Astrocyte (in vitro differentiated cells and primary cell): ENCODE measurements at places on chromosomes 2 and 18.

DNA sequence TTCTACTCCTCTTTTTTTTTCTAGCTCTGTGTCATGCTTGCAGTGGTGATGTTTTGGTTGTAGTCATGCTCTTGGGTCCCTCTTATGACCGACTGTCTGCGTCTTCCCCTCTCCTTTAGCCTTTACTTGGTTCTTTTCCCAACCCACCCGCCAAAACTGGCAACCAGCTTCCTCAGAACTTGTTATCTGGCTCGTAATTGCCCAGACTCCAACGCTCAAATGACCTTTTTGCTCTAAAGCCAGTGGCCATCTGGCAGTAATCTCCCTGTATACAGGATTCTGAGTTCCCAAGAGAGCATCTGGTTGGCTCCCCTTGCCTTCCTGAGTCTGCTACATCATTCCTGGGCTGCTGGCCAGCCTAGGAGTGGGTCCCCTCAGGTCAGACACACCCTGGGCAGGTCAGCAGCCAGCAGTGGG is 147.2 kb downstream of the MGAT5 start:
- DNase-seq: no peak

DNA sequence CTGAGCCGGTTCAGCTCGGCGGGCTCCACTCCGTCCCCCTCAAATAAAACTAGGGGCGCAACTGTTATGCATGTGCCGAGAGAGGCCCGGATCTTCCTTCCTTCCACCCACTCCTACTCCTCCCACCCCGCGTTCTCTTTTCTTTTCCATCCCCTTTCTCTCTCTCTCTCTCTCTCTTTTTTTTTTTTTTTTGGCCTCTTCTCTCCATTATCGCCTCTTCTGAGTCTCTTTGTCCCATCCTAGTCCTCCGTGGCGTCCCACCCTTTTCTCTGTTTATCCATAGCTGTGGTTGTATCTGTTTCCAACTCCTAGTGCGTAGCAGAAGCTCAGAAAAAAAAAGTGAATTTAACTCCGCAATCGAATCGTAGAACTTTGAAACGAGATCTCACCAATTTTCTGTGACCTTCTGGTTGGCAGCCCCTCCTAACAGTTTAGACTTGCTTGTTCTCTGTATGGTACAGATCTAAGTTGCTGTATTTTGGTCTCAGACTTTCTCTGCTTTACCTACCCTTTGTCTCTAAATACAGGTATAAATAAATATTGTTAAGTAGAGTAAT is 3.6 kb downstream of the RAX start:
- DNase-seq: no peak

GRCh38 chr18:64747803-64748202 is 598.9 kb upstream of the LINC00305 start:
- no peak for DNase-seq

GRCh38 chr18:80213182-80213581 is 34.1 kb downstream of the PARD6G start:
- no peak for DNase-seq

- no peak for DNase-seq
Observed at GRCh38 chr2:21646345-21646744, 522.6 kb downstream of the TDRD15 start.

- DNase-seq: peak; percentile 46
Observed at GRCh38 chr2:147224070-147224469, 620.8 kb upstream of the ACVR2A start.

- no peak for DNase-seq
Observed at GRCh38 chr18:60197671-60198462, 174.7 kb downstream of the MC4R start.

DNA sequence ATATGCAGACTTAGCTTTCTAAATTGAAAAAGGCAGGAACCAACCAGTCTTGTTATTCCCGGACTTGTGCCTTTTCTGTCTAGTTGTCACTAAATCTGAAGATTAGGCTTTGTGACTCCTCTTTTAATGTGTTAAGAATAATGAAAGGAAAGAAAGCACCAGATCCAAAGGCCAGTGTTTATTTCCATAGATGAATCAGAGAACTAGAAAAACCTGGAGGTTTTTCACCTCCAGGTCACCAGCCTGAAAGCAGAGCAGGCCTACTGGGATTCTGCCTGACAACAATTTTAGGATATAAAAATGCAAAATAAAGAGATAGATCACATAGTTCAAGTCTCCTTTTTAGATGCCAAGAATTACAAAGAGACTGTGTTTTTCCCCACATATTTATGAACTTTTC is 160.4 kb downstream of the GULP1 start:
- no peak for DNase-seq

DNA sequence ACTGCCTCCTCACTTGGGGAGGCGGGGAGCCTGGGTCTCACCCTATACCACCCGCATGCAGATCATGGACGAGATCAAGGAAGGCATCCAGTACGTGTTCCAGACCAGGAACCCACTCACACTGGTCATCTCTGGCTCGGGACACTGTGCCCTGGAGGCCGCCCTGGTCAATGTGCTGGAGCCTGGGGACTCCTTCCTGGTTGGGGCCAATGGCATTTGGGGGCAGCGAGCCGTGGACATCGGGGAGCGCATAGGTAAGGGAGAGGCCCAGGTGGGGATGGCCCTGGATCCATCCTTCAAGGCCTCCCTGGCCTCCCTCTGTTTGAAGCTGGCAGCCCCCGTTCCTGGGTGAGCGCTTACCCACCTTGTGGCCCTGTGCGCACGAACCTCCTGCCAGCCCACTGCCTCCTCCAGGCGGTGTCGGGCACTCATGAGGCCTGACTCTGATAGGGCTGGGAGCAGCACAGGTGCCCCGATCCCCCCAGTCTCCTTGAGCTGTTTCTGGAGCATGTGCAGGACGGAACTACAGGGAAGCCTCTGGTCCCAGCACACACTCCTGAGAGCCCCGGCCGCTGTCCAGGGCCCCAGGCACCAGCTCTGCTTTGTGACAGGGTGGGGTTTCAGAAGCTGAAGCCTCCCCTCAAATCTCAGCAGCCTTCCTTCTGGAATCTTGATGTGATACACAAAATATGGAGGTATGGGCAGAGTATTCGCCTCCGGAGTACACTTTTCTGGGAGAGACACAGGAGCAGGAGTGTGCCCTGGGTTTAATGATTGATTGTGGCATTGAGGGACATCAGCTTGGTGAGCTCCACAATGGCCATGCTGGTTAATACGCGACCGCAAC is 708 bp downstream of the AGXT start:
- DNase-seq: no peak

DNA sequence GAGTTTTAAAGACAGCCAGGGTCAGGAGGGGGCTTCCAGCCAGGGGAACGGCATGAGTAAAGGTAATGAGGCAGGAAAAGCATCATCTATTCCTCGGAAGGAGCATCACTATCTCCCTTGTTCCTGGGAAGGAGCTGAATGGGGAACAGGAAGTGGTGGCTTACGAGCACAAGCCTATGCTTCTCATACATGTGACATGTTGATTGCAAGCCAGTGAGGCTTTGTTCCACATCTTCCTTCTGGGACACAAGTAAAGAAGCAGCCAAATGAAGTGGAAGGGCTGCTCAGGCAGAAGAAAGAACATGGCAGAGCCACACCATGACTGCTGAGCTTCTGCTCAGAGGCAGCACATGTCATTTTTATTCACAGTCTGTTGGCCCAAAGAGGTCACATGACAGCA is 15.1 kb upstream of the LMAN1 start:
- DNase-seq: no peak

GRCh38 chr2:98839292-98839691 is 96.7 kb downstream of the CRACDL start:
- peak; percentile 23 for DNase-seq

DNA sequence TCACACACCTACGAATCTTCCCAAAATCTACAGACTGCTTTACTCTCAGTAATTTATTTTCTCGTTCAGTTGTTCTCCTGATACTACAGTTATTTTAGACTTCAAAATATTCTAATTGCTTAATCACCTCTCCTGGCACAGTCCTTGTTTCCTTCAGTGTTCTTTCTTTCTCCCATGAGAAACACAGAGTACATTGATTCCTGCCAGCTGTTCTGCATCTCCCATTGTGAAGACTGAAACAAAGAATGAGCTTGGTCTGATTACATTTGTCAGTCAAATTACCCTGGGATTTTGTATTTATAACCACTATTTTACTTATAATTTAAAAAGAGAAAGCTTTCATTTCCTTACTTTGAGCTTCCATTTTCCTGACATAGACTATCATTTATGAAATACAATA is 63.9 kb upstream of the TANK start:
- DNase-seq: no peak

- DNase-seq: no peak
Observed at GRCh38 chr2:157427003-157427921, 16.6 kb downstream of the CYTIP start.

- no peak for DNase-seq
Observed at GRCh38 chr2:144516411-144516980, 3.4 kb downstream of the ZEB2 start.

- no peak for DNase-seq
Observed at GRCh38 chr2:120983344-120983743, 247.7 kb downstream of the GLI2 start.

GRCh38 chr2:166539340-166540162 is 45.5 kb upstream of the SCN7A start:
- DNase-seq: peak; percentile 42

DNA sequence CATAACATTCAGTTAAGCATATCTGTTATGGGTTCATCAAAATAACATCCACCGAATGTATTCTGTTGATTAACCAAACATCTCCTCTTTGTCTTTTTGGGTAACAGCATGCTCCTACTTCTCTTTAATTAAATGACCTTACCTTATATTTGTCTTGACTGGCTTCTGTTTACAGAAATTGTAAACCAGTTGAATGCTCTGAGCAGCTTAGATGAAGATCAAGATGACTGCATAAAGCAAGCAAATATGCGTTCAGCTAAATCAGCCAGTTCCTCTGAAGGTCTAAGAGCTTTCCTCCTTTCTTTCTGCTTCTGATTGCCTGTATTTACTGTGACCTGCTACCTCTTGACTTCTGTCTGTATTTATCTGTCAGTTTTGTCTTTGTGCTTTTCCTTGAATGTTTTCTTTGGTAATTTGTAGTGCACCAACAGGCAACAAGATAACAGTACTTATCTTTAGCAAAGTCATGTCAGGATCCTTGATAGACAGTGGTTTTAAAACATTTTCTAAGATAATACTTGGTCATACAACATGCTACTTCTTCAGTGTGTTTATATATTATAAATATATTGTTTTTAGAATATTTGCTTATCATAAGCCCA is 152.8 kb downstream of the EHBP1 start:
- DNase-seq: no peak

GRCh38 chr18:50051288-50051687 is 143.7 kb downstream of the MYO5B start:
- DNase-seq: no peak

- DNase-seq: no peak
Observed at GRCh38 chr2:19536136-19536535, 177.7 kb upstream of the OSR1 start.

DNA sequence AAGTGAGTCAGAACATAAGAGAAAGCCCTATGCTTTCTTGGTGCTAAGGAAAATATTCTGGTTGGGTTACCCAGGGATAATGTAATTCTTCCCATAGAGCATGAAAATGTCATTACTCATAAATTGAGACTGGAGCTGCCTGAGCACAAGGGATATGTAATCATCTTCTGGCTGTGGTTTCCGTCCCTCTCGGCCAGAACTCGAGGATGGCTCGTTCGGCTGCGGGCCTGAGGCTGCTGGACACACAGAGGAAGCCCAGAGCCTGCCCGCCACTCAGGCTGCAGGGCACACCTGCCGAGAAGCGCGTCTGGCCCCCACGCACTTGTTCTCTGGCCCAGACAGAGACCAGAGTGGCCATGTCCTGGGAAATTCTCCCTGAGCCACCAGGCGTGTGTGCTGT is 104.9 kb downstream of the ASAP2 start:
- peak; percentile 92 for DNase-seq

DNA sequence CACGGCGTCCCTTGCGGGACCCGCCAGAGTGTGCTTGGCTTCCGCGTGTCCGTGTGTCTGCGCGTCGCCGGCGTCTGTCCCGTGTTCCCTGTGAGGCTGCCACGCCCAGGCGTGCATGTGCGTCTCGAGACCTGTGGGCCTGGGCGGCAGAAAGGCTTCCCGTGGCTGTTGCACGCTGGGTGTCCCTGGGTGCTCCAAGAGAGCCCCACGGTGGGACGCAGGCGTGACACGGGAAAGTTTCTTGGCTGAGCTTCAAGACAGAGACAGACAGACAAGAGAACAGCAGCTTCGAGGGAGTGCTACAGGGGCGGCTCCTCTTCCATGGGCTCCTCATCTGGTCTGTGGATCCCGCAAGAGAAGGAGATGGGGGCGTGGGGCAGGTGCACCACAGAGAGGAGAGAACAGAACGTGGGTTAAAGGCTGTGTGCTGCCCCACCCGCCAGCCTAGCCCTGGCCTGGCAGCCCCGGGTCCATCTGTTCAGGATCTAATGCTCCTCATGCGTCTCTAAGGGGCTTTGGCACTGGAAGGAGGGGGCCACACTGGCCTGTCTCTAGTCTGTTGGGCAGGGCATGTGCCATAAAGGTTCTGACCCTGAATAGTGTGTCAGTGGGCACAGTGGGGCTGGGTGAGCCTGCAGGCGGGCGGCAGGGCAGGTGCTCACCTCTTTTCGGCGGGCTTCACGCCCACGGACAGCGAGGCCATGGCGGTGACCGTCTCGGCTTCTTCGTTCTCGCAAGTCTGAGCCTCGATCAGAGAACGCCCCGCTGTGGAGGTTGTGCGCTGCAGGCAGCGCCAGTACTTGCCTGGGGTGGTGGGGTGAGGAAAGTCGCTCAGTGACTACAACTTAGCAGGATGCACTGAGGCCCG is 205.1 kb downstream of the TWIST2 start:
- DNase-seq: no peak
